Bronchial epithelial cell (primary cell): ENCODE measurements at places on chromosomes 13 and 19. TPM values are rescaled to one million over a fixed set of nuclear protein-coding genes. Genes with fewer than 3 reads are reported as not detected.

GRCh38 chr13:98868932-98869331, 108.9 kb downstream of the DOCK9 start:
- no peak for DNase-seq

Gene SOHLH2
- 0.38 and 0.53 TPM in 2 replicates for total RNA-seq

Gene PALM3
- not detected in 2 replicates for total RNA-seq

DNA sequence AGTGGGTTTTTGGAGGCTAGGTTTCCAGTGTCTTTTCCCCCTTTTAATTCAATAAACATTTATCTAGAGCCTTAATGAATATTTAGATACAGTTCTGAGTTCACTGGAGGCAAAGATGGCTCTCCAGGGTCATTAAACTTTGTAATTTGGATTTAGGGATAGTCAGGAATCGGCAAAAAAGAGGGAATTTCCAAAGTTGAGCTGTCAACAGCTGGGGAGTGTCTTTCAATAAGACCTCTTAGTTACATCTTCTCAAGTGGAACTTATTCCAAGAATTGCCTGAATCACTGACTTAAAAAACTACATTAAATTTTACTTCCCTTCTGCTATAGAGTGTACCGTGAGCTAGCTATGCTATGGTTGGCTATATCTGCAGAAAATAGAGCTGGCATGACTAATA, 2.0 kb downstream of the LRCH1 start:
- no peak for DNase-seq

GRCh38 chr13:42355491-42356183, 83.7 kb downstream of the AKAP11 start:
- DNase-seq, result no peak

- DNase-seq, result no peak
Measured at GRCh38 chr19:36183245-36183628, 31.0 kb upstream of the COX7A1 start.

Gene UBE2L5
- not detected in 2 replicates for total RNA-seq

- no peak for DNase-seq
Measured at GRCh38 chr19:41682437-41682836, 5.6 kb downstream of the CEACAM7 start.

DNA sequence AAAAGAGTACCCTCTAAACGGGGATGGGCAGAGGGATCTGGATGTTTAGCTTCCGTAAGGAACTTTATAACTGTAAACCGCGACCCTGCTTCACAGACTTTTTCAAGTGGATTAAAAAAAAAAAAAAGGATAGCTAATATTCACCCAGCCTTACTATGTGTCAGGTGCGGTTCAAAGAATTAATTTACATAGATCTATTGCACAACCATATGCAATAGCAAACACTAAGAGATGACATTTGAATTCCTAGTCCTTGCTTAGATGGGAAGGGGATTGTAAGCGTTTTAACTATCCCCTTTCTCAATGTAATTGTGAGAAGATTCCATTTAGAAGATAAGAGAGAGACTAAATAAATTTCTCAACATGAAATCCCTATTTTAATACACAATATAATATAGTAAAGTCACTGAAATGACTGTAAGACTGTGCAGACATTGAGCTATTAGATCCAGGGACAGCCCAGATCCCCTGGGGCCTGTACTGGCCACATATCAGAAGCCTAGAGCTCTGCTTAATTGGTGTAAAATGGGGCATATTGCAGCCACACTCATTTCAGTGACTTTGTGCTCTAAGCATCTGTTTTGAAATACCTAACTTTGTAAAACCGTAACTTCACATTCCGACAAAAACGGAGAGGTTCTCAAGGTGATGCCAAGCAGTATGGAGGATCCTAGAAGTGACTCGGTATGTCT, 13.6 kb downstream of the LATS2 start:
- no peak for DNase-seq

DNA sequence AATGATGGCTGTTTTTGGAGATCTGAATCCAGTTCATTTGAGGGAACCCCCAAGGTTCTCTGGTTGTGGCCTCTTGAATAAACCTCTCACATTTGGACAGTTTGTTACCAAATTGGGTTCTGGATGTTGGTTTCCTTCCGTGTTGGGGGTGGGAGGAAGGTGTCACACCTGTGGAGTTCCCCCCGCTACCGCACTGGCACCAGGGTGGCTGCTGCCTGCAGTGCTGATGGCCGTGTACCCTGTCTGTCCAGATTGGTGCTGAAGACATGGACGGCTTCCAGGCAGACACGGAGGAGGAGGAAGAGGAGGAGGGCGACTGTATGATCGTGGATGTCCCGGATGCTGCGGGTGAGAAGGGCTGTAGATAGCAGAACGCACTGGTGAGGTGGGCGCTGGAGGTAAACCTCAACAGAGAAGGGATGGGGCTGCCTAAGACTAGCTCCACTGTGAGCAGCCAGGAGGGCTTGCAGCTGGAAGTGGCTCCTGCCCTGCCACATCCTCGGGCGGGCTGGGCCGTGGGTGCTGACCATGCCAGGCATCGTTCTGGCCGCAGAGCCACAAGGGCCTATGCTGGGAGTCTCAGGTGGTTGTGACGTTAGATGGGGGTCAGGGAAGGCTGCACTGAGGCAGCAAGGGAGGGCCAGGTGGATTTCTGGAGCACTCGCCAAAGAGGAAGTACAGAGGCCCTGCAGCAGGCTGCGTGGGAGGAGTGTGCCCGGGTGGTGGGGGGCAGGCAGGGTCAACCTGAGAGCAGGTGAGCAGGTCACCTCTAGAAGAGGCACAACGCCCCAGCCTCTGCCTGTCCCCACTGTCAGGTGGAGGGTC, 15.4 kb downstream of the UBXN6 start:
- DNase-seq, result no peak

Gene ZNF208
- 0.79 and 1.3 TPM in 2 replicates for total RNA-seq

DNA sequence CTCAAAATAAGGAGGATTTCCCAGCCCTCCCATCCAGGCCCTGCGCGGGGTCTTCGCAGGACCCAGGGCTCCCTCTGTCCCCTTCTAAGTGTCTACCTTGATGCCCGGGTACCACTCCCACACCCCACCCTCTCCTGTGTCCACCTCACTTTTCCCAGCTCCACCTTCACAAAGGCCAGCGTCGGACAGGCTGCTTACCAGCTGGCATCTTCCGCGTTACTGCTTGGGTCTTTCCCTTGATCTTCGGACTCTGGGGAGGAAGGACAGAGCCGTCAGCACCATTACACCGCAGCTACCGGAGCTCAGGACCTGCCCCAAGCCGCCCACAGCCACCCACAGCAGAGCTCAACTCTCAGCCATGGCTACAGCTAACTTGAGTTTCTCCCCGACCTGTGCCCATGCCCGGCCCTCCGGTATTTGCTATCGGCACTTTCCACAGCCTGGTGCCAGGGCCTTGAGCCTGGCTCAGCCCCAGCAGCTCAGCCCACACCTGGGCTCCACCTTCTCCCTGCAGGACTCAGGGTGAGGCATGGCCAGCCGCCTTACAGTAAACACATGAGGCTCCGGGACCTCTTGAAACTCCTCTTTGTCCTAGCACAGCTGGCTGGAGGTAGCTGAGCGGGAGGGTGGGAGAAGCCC, 3.8 kb downstream of the C13orf46 start:
- DNase-seq, result peak; percentile 51

- no peak for DNase-seq
Measured at GRCh38 chr13:95865080-95865615, 188.1 kb downstream of the UGGT2 start.

DNA sequence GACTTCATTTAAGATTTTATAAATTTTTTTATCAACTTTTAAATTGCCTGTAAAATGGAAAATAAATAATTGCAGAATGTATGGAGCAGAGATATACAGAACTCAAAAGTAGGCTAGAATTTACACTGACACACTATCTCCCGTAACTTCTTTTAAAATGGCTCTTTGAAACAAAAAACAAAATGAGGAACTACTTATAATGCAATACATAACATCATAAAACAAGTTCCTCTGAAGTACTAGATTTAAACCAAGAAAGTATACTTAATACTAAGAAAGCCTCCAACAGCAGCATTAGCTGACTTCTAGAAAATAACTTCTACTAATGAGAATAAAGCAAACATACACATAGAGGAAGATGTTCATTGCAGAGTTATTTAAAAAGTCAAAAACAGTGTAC, 17.0 kb downstream of the RBM26 start:
- no peak for DNase-seq

Gene OR7A5
- total RNA-seq, result not detected in 2 replicates

DNA sequence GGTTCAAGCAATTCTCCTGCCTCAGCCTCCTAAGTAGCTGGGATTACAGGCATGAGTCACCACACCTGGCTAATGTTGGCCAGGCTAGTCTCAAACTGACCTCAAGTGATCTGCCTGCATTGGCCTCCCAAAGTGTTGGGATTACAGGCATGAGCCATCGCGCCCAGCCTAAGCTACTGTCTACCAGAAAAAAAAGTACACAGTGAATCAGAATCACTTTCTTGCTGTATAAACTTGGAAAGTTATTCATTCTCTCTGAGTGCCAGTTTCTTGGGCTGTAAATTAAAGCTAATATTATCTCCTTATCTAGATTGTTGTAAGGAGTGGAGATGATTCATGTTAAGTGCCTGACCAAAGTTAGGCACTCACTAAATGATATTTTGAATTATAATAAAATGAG, 242.8 kb downstream of the ENOX1 start:
- DNase-seq, result peak; percentile 59

GRCh38 chr19:55305491-55305890, 19.6 kb downstream of the TMEM150B start:
- DNase-seq, result peak; percentile 26

Gene C13orf46
- total RNA-seq, result not detected in 2 replicates

- DNase-seq, result no peak
Measured at GRCh38 chr13:111539791-111540446, 219.5 kb downstream of the TEX29 start.

DNA sequence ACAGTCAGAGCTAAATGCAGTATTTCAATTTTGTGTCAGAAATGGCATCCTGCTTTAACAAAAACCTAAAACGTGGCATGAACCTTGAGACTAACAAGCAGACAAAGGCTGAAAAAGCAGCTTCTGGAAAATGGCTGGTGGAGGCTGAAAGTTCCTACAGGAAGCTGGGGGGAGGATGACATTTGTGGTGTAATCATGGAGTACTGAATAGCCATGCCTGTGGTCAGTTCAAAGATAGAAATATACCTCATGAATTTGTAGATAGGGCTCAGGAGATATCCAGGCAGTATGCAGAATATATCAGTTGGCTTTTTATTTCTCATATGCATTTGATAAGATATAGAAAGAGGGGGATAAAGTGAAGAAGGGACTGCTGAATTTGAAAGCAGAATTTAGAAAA, 181.7 kb downstream of the UQCRFS1 start:
- no peak for DNase-seq

DNA sequence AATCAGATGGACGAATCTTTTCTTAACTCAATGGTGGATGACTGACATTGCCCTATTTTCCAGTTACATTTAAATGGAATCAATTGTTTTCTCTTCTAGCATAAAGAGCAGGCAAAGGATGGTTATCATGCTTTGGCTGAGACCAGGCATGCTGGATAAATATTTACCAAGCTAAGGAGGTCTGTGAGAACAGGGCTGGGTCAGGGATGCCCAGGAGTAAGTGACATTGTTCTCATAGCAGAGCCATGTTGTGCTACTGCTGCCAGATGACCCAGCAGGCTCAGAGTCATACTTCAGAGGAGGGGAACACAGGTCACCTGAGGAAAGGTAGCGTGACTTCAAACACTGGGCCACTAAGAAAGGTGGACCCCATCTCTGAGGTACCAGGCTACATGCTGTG, 116.0 kb upstream of the RNF113B start:
- no peak for DNase-seq

Gene NAT14
- 2.4 and 3.5 TPM in 2 replicates for total RNA-seq

Gene PRR20D
- not detected in 2 replicates for total RNA-seq

GRCh38 chr13:107301724-107302374, 733.9 kb upstream of the ARGLU1 start:
- DNase-seq, result no peak

DNA sequence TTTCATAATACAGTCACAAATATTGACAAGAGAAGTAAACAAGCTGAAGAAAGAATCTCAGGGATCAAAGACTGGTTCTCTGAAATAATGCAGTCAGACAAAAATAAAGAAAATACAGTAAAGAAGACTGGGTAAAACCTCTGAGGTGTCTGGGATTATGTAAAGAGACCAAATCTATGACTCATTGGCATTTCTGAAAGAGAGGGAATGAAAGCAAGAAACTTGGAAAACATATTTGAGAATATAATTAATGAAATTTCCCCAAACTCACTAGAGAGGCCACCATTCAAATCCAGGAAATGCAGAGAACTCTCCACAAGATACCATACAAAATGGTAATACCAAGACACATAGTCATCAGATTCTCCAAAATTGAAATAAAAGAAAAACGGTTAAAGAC, 53.0 kb upstream of the GPC6 start:
- peak; percentile 19 for DNase-seq

DNA sequence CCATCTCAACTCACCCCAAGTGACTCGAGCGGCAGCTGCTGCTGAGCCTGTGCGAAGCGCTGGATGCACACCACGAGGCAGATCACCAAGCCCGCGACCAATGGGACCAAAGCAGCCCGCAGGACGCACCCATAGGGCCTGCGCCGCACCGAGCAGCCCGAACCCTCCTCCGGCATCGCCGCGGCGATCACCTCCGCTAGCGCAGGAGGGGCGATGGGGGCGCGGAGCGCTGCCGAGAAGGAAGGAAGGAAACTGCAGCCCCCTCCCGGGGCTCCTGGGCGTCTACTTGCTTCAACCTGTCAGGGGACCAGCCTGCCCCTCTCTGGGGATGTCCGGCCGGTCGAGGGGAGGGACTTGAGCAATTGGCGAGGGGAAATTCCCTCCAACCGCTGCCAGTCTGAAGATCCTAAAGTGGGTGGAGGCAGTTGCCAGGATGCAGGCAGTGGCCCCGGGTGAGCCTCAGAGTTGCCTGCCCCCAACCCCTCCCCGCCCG, at the start of gene CD70:
CD70 (minus strand) TSS at position 324 of the 493 bp plus-strand sequence; CDS start at position 176, 148 bp downstream.
- no peak for DNase-seq

GRCh38 chr19:28667348-28667977, 545.5 kb downstream of the UQCRFS1 start:
- DNase-seq, result no peak

Gene WDFY2
- total RNA-seq, result 11.3 and 19.5 TPM in 2 replicates

DNA sequence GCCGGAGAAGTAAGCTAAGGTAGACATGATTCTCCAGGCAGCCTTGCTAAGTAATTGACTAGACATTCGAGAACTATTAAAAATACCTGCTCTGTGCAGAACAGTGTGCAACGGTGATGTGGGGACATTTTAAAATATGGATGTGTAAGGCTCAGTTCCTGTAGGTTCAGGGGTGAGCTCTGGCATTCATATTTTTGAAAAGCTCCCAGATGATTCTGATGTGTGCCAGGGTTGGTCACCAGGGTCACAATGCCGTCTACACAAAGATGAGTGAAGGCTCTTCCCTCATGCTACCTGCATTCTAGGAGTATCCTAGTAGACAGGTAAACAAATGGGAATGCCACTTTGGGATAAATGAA, 702 bp upstream of the EPSTI1 start:
- DNase-seq, result no peak

DNA sequence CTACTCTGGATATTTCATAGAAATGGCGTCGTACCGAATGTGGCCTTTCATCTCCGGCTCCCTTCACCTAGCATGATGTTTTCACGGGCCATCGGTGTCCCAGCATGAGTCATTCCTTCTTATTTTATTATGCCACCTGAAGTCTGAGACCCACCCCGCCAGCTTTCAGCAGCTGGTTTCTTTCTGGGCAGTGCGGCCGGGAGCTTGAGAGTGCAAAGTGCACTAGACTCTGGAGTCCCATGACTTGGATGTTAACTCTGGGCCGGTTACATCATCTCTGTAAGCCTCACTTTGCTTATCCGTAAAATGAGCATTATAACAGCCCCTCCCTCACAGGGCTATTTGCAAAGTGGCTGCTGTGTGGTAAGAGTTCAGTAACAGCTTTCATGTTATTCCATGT, 5.8 kb upstream of the KMT5C start:
- no peak for DNase-seq

- DNase-seq, result no peak
Measured at GRCh38 chr13:58989556-58989955, 1174.2 kb downstream of the DIAPH3 start.

Gene WDR62
- total RNA-seq, result 0.26 TPM in 2 replicates
